ENCODE measurements at places on chromosomes 1 and 21.

DNA sequence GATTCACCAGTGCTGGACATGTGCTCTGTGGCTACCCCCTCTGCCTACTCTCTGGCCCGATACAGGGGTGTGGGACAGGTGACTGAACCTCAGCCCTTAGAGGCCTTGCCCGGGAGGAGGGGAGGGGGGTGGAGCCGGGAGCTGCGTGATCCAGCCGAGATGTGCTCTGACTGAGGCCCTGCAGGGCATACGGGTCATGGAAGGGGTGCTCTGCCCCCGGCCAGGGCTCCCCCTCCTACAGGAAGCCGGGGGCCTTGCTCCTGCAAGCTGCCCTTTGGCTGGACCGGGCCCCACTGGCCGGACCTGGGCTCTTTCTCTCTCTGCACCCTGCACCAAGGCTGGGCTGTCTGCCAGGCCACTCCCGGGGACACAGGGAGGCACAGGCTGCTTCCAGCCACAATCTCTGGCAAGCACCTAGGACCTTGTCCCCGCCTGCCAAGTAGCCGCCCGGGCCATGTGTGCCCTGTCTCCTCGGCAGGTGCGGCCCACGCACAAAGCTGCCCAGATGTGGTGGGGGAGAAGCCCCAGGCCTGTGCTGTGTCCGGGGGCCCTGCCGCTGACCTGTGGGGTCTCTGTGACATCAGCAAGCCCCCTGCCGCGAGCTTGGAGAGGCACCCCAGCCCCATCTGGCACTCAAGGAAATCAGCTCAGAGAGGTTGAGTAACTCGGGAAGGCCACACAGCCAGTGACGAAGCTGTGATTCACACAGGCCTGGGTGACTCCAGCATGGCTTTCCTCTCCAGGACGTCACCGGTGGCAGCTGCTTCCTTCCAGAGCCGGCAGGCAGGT is 1.5 kb downstream of the SCNN1D start:
- peak; percentile 91 for DNase-seq
- peaks cover 9% of the 10 kb centered on the region for H3K27me3 ChIP-seq
- H3K4me3 ChIP-seq = no peak overlapping the region
- no peak overlapping the region for H3K27ac ChIP-seq
- no peaks in the 10 kb centered on the region for H3K4me1 ChIP-seq

DNA sequence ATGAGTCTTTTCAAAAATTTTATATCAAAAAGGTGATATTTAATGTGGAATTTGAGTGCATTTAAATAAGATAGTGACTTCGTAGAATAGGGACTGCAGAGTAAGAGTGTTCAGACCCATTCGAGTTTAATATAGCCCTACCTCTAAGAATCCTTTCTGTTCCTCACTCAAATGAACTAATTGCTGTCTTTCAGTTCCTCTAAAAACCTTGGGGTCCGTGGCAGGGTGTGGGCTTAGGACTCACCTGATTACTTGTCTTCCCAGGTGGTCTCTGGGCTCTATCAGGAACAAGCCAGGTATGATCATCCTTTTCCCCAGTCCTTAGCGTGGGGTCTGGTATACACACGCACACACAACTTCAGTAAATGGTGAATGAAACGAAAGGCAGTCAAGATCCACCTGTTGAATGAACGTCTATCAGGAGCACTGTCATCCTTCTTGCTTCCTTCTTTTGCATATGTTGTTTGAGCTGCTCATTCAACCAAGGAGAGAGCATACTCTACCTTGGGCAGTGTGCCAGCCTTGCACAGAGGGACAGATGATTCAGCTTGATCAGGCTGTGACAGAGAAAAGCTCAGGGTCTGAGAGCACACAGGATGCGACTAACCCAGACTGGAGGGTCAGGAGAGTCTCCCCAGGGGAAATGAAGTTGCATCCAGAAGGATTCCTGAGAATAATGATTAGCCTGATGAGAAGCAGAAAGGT is 1.2 kb upstream of the RNF11 start:
- no peaks in the 10 kb centered on the region for H3K27me3 ChIP-seq
- H3K36me3 ChIP-seq = no peaks in the 10 kb centered on the region
- H3K4me3 ChIP-seq = no peak overlapping the region
- DNase-seq = peak; percentile 70

DNA sequence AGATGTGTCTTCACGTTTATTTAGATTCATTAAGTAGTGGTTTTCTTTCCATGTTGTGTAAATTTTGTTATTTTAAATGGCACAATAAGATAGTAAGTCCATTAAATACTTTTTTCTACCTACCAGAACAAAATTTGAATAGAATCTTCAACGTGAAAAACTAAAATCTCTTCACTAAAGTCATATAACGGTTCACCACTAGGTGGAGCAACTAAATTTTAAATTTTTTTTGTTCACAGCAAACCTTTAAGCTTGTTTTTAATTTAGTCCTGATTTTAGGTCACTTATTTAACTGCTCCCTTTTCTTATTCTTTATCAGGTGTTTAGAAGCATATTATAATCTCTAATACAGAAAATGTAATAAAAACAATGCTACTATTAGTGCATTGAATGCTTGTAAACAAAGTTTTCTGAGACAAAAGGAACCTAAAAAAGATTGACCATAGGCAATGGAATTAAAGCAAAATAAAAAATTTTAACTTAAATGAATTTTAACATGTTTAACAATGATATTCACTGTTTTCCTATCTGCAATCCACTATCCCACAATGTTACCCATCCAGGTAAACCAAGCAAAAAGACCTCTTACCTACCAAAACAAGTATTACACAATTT is 28.3 kb upstream of the PKN2 start:
- no peaks in the 10 kb centered on the region for H3K4me1 ChIP-seq
- no peak for DNase-seq
- no peaks in the 10 kb centered on the region for H3K27me3 ChIP-seq
- H3K4me3 ChIP-seq = no peak overlapping the region
- H3K36me3 ChIP-seq = no peaks in the 10 kb centered on the region

DNA sequence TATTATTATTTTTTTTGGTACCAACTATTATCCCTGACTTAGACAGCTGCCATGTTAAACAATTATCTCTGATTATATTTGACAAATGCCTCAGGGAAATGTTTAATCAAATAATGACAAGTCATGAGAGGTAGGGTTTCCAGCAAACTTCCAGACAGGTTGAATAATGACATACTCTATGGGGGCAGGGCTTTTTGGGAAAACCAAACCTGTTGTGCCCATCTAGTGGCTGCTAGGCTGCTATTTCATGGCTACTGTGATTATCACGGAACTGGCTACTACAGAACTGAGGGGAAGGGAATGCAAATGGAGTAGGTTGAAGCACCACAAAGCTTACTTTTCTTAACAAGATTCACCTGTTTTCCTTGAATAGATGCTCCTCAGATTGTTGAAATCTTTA is 77.6 kb downstream of the DUSP10 start:
- no peaks in the 10 kb centered on the region for H3K27me3 ChIP-seq
- H3K36me3 ChIP-seq = no peaks in the 10 kb centered on the region
- no peak overlapping the region for H3K27ac ChIP-seq
- no peak overlapping the region for H3K4me3 ChIP-seq

DNA sequence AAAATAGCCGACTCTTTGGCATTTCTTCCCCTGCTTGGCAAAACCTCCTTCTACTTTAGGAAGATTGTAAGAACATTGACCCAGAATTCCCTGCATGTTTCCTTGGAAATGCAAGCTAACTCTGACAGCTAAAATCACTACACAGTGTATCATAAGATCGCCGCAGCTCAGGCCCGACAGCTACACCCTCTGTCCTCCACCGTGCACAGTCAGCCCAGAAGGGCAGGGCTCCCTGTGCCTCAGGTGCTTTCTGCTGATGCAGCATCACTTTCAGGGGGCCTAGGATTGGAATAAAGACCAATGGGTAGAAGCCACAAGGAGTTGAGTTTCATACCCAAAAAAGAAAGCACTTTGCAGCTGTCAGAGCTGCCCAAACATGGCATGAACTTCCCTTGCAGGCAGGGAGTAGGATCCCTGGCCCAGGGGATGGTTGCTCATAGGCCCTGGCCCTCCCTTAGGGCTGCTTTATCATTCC is 145.3 kb downstream of the SEC16B start:
- H3K4me3 ChIP-seq = no peak overlapping the region
- no peak overlapping the region for H3K27ac ChIP-seq
- DNase-seq = no peak
- no peaks in the 10 kb centered on the region for H3K27me3 ChIP-seq
- no peaks in the 10 kb centered on the region for H3K4me1 ChIP-seq
- no peaks in the 10 kb centered on the region for H3K36me3 ChIP-seq

- H3K36me3 ChIP-seq = no peaks in the 10 kb centered on the region
- H3K4me1 ChIP-seq = no peaks in the 10 kb centered on the region
- H3K27ac ChIP-seq = no peak overlapping the region
- no peak for DNase-seq
- H3K4me3 ChIP-seq = no peak overlapping the region
Measured at GRCh38 chr1:15312626-15313411, 65.8 kb downstream of the FHAD1 start.

DNA sequence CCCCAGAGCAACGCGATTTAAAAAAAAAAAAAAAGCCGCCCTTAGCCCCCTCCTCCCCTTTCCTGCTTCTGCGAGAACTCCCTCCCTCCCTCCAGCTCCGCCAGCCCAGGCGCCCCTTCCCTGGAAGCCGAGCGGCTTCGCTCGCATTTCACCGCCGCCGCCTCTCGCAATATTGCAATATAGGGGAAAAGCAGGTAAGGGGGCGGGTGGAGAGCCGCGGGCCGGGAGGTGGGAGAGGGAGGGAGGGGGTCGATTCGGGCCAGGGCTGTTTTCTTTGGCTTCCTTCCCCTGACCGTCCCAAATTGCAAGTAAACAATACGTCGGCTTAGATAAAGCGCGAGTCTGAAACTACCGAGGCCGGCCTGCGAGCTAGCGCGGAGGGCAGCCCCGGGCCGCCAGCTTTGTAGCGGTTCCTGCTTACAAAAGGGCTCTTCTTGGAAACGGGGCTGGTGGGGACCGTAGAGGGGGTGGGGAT is 408 bp downstream of the LMO4 start:
- no peaks in the 10 kb centered on the region for H3K36me3 ChIP-seq
- no peaks in the 10 kb centered on the region for H3K27me3 ChIP-seq
- peak overlapping the region; percentile 77 for H3K4me3 ChIP-seq
- H3K27ac ChIP-seq = peak overlapping the region; percentile 97
- H3K4me1 ChIP-seq = peaks cover 26% of the 10 kb centered on the region
